ENCODE measurements at places on chromosomes 11 and 22. TPM values are rescaled to one million over a fixed set of nuclear protein-coding genes. Genes with fewer than 3 reads are reported as not detected.

DNA sequence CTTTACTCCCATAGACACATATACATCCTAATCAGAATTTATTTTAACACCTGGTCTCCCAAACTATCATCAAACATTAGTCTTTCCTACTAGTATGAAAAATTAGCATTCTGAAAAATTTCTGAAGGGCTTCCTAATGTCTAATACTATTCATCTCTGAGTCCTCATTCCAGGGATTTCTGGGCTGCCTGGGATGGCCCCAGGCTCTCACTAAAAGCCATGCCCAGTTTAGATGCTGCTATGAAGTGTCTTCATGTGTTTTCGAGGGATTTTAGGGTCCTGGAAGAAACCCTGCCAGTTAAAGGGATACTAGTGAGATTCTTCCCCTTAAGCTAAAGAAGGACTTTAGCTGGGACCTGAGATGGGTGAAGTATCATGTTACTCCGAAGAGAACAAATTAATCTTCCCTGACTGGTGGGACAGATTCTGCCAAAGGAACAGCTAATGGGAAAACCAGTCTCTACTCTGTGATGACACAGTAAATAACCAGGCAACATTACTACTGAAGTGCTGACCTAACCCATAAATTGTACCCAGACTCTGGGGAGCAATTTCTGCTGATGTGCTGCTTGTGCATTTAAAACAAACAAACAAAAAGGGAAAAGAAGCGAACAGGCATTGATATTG, 342.6 kb downstream of the SOX6 start:
- DNase-seq, result no peak

DNA sequence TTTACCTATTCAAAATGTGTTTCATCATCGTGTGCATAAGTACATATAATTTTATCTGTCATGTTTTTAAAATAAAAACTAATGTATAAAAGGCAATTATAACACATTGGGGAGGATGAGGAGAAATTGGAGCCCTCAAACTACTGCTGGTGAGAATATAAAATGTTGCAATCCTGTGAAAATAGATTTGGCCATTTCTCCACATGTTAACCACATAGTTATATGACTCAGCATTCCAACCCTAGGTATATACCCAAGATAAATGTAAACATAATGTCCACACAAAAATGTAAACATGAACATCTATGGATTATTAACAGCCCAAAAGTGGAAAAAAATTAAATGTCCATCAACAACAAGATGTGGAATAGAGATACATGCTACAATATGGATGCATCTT, 928.0 kb upstream of the FAT3 start:
- no peak for DNase-seq

DNA sequence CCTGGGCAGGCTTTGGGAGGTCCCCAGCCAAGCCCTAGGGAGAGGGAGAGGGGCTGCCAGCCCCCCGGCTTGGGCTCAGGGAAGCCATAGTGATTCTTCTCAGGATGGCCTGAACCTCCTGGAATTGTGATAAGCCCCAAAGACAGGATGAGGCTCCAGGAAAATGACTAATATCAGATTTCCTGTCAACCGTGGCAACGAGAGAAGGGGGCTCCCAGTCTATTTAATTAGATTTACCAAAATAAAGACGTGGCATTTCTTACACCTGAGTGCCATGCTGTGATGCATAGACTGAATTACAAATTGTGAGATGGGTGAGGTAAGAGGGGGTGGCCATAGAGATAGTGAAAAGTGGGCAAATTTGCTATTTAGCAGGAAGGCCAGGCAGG, 20.4 kb downstream of the SERPINH1 start:
- DNase-seq, result no peak

The TMEM45B gene
- total RNA-seq, result 1.5 TPM

The C11orf71 gene
- total RNA-seq, result 11.0 TPM

DNA sequence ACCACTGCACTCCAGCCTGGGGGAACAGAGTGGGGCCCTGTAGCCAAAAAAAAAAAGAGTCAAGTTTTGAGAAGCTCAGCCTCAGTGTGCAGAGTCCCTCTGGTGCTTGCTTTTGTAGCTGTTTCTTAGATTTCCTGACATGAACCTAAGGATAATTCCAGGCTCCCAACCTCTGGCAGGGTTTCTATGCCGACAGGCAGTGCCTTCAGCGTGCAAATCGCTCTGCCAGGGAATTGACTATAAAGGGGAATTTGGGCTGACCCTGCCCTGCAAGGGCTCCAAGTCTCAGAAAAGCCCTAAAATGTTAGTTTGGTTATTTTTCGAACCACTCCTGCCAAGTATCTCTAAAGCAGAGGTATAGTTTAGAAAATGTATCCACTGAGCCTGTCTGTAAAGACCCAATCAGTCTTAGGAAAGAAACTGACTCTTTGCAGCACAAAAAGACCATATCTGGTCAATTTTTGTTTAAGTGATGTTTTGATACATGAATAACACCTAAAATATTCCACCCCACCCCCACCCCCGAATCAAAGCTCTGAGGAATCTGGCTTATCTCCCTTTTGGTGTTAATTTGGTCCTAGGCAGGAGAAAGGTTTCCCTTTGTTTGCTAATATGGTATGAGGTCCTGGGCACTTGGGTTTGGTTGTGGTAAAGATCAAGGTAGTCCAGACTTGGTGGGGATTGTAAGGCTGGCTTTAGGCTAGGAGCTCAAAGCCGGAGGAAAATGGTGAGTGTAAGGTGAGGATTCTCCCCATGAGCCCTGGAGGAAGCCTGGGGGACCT, 49.7 kb downstream of the ANO1 start:
- DNase-seq, result no peak

DNA sequence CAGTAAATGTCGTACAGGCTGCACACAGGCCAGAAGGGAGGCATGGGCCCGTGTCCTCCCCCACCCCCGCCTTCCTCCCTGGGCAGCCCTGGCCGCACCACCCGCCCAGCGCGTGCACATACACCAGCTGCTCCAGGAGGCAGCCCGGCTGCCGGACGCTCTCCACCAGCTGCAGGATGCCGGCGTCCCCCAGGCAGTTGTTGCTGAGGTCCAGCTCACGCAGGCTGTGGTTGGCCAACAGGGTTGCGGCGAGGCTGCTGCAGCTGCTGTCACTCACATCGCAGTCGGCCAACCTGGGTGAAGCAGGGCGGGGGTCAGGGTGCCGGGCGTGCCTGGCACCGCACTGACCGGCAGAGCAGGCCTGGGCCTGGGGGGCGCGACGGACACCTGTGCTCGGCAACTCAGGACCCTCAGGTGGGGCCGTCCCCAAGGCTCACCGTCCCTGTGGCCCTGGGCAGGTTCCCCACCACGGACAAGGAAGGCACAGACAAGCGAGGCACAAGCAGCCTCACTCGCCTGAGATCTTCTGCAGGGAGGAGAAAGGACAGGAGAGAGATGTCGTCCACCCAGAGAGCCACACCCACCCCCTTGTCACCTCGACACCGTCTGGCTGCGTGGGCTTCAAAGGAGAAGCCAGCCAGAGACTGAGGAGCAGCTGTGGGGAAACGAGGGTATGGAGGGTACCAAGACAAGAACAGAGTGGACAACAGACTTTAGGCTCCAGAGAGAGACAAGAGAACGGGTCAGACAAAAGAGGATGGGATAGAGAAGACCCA, 12.1 kb downstream of the RNH1 start:
- no peak for DNase-seq

The TREH gene
- not detected for total RNA-seq

DNA sequence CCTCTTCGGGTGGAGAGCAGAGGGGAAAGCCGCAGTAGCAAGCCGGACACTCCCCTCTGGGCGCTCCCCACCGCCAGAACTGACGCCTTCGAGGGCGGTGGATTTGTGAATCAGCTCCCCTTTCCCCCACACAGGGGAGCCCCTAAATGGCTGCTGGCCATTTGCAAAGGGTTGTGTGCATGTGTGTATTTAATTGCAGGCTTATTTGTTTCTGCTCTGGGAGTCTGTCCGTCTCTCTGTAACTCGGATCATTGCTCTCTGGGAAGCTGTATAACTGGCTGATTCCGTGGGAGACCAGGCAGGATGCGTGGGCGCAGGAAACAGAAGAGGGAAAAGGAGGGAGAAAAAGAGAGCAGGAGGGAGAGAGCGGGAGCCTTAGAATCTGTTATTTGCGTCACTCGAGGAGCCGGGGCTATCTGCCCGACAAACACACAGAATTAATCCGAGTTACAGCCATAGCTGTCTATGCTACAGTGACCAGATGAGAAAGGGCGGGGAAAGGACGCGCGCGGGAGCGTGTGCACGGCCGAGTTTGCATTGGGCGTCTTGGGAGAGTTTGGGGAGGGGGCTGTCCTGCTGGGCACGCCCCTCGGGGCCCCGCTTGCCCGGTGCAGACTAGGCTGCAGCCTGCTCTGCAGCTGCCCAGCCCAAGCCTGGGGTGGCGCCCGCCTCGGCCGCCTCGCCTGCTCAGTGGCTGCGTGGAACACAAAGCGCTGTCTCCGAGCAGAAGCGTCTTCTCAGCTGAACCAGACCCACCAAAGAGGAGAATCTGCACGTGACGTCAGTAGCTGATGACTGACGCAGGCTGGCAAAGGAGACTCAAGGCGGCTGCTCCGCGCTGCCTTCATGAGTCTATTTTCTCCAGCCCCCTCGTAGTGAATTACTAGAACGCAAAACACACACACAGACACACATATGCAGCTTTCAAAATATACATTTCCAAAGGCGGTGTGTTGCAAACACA, 105.3 kb upstream of the HSD17B12 start:
- DNase-seq, result peak; percentile 35

DNA sequence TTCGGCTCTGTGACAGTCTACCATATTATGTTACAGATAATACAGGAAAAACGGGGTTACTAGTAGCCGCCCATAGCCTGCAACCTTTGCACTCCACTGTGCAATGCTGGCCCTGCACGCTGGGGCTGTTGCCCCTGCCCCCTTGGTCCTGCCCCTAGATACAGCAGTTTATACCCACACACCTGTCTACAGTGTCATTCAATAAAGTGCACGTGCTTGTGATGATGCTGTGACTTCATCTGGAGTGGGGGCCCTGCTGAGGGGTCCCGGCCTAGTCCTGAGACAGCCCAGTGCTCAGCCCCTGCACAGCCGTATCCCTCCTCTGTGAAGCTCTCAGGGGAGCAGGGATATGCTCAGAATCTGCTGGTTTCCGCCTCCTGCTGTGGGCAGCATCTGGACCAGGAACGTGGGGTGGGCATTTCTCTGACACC, 1.2 kb downstream of the IFITM1 start:
- peak; percentile 63 for DNase-seq

DNA sequence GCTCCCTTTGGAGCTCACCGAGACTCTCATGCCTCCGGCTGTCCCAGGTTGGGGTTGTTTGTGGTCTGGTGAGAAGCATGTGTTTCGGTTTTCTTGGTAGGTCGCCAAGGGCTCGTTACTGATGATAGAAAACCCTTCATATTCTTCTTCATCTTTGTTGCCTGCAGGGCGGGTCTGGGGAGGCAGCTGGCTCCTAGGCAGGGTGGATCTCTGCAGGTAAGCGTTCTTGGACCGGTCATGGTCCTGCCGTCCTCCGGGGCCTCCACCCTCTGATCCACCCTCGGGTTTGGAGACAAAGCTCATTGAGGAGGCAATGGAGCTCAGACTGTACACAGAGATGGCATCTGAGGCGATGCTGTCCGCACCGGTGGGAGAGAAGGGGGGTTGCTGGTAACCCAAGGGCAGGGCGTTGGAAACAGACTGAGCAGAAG, 64.3 kb upstream of the PITPNB start:
- DNase-seq, result no peak
